ENCODE measurements at places on chromosomes 3 and 15. TPM values are rescaled to one million over a fixed set of nuclear protein-coding genes. Genes with fewer than 3 reads are reported as not detected.

- no peaks in the 10 kb centered on the region for H3K36me3 ChIP-seq
- H3K4me3 ChIP-seq: no peak overlapping the region
- H3K4me1 ChIP-seq: peaks cover 6% of the 10 kb centered on the region
- H3K27me3 ChIP-seq: no peaks in the 10 kb centered on the region
- no peak for DNase-seq
- H3K27ac ChIP-seq: no peak overlapping the region
These were observed 619.2 kb downstream of the NAALADL2 start for GRCh38 chr3:175478301-175478700.

GRCh38 chr3:189975391-189975990, 145.2 kb downstream of the P3H2 start:
- no peak overlapping the region for H3K27ac ChIP-seq
- DNase-seq: no peak
- H3K4me3 ChIP-seq: no peak overlapping the region
- H3K4me1 ChIP-seq: no peaks in the 10 kb centered on the region

DNA sequence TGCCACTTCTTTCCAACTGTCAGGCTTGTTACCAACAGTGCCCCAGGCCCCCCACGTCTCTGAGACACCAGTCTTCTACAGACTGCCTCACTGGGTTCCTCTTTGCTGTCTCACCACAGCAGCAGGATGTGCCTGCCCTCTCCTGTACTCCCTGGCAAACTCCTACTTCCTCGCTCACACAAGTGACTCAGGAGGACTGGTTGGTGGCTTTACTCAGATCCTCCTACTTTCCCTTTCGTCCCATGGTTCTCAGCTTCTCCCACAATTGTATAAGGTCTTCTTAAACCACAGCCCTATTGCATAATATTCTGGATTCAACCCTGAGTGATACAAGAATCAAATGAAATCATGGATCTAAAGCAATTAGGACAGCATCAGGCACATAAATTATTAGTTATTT, 246.6 kb upstream of the PROK2 start:
- H3K27ac ChIP-seq: no peak overlapping the region
- no peaks in the 10 kb centered on the region for H3K27me3 ChIP-seq
- H3K36me3 ChIP-seq: no peaks in the 10 kb centered on the region
- H3K4me1 ChIP-seq: no peaks in the 10 kb centered on the region

- DNase-seq: no peak
- H3K27ac ChIP-seq: peak overlapping the region; percentile 62
- no peaks in the 10 kb centered on the region for H3K27me3 ChIP-seq
- no peak overlapping the region for H3K4me3 ChIP-seq
- no peaks in the 10 kb centered on the region for H3K36me3 ChIP-seq
These were observed 113.8 kb downstream of the MBNL1 start for GRCh38 chr3:152382312-152383135.

DNA sequence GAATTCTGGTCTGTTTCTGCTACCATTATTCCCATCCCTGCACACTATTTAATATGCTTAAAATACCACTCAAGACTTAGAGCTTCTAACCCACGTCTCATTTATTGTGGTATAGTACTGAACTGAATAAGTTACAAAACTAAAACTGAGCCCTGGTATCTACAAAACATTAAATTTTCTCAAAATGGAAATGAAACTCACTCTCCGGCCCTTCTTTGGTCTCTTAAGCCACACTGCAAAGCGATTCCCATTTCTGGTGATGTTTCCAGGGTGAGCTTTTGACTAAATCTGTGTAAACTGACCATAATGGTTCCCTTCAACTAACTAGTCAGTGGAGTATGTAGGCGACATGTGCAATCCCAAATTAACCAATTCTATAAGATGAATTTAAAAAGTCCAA, 18.6 kb downstream of the KPNA4 start:
- no peak overlapping the region for H3K27ac ChIP-seq
- H3K27me3 ChIP-seq: no peaks in the 10 kb centered on the region
- no peaks in the 10 kb centered on the region for H3K36me3 ChIP-seq
- peaks cover 8% of the 10 kb centered on the region for H3K4me1 ChIP-seq
- H3K4me3 ChIP-seq: no peak overlapping the region
- no peak for DNase-seq

- H3K27me3 ChIP-seq: no peaks in the 10 kb centered on the region
- DNase-seq: peak; percentile 85
- H3K36me3 ChIP-seq: no peaks in the 10 kb centered on the region
- no peak overlapping the region for H3K27ac ChIP-seq
- peaks cover 7% of the 10 kb centered on the region for H3K4me1 ChIP-seq
These were observed 65.8 kb downstream of the MB21D2 start for GRCh38 chr3:192851821-192852372.

GRCh38 chr3:118412503-118412902, 622.1 kb downstream of the IGSF11 start:
- no peak overlapping the region for H3K27ac ChIP-seq
- DNase-seq: no peak
- H3K27me3 ChIP-seq: no peaks in the 10 kb centered on the region
- no peak overlapping the region for H3K4me3 ChIP-seq
- H3K4me1 ChIP-seq: no peaks in the 10 kb centered on the region

Gene SLC28A2
- total RNA-seq: not detected

Gene FAM227B
- total RNA-seq: 13.3 TPM

GRCh38 chr3:111723293-111724215, 128.4 kb upstream of the ZBED2 start:
- DNase-seq: no peak
- H3K27ac ChIP-seq: no peak overlapping the region
- H3K4me1 ChIP-seq: no peaks in the 10 kb centered on the region
- no peaks in the 10 kb centered on the region for H3K27me3 ChIP-seq

- H3K4me1 ChIP-seq: no peaks in the 10 kb centered on the region
- H3K27me3 ChIP-seq: no peaks in the 10 kb centered on the region
- no peak overlapping the region for H3K4me3 ChIP-seq
- no peak for DNase-seq
- no peaks in the 10 kb centered on the region for H3K36me3 ChIP-seq
- no peak overlapping the region for H3K27ac ChIP-seq
These were observed 123.8 kb downstream of the B3GALNT1 start for GRCh38 chr3:160981217-160981938.

DNA sequence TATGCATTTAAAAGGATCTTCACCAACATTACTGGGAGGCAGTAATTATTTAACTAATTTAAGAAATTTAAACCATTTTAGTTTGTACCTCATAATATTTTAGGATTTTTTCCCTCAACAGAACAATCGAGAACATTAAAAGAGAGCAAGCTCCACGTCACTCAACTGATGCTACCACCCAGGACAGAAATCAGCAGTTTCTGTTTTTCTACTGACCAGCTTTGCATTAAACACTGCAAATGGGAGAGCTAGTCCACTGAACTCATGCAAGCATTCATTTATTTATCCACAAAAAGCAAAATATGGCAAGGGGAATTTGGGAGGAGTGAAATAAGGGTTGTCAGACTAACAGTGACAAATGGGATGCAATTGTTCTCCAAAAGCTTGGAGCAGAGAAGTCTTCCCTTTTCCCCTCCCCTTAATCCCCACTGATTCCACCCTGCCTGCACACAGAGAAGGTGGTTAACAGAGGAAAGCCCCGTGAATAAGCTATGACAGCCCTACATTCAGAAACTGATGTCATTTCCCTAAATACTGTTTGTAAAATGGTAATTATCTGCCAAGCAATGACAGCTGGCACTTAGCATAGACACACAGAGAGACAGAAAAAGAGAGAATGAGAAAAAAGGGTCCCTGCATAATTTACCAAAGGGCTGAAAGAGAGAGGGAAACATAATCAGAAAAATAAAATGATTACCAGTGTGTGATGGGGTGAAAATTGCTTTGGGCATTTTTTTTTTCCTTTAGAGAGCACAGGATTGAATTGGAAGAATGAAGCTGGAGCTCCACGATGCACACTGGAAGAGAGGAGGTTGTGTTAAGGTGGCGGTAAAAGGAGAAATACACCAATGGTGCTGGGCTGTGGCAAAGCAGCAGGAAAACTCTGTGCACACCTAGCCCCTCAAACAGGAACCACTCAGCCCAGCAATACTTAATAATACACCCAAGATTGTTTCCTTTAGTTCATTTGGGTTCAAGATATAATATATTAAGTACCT, 777.4 kb downstream of the TUSC7 start:
- no peak overlapping the region for H3K27ac ChIP-seq
- H3K36me3 ChIP-seq: no peaks in the 10 kb centered on the region
- H3K4me1 ChIP-seq: no peaks in the 10 kb centered on the region

- H3K27ac ChIP-seq: no peak overlapping the region
- H3K4me3 ChIP-seq: no peak overlapping the region
- no peaks in the 10 kb centered on the region for H3K27me3 ChIP-seq
- no peaks in the 10 kb centered on the region for H3K36me3 ChIP-seq
- peaks cover 2% of the 10 kb centered on the region for H3K4me1 ChIP-seq
- DNase-seq: peak; percentile 25
These were observed 77.8 kb upstream of the GSK3B start for GRCh38 chr3:120172070-120172469.

GRCh38 chr3:67655364-67656121, 1.1 kb upstream of the SUCLG2 start:
- H3K4me3 ChIP-seq: peak overlapping the region; percentile 26
- peak; percentile 14 for DNase-seq
- H3K27ac ChIP-seq: no peak overlapping the region
- peaks cover 11% of the 10 kb centered on the region for H3K4me1 ChIP-seq

DNA sequence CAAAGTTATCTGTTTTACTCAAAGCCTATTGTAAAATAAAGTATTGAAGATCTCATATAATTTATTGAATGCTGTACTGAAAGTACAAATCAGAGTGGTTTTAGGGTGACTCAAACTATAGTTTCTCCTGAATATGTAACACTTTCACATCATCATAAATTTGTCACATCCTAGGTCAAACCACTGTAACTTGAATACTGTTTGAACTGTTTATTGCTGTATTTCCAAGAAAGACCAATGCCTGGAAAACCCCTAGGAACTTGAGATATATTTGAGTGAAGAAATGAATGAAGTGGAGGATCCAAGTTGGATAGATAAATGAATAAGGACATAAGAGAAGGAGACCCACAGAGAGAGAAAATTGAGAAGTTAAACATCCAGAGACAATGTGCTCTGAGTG, 348.2 kb downstream of the GRM7 start:
- H3K4me3 ChIP-seq: no peak overlapping the region
- no peaks in the 10 kb centered on the region for H3K27me3 ChIP-seq
- no peaks in the 10 kb centered on the region for H3K4me1 ChIP-seq
- no peak overlapping the region for H3K27ac ChIP-seq

- no peaks in the 10 kb centered on the region for H3K4me1 ChIP-seq
- DNase-seq: no peak
- no peaks in the 10 kb centered on the region for H3K27me3 ChIP-seq
- no peaks in the 10 kb centered on the region for H3K36me3 ChIP-seq
- no peak overlapping the region for H3K4me3 ChIP-seq
These were observed 307.8 kb upstream of the ARRDC4 start for GRCh38 chr15:97652700-97653167.

DNA sequence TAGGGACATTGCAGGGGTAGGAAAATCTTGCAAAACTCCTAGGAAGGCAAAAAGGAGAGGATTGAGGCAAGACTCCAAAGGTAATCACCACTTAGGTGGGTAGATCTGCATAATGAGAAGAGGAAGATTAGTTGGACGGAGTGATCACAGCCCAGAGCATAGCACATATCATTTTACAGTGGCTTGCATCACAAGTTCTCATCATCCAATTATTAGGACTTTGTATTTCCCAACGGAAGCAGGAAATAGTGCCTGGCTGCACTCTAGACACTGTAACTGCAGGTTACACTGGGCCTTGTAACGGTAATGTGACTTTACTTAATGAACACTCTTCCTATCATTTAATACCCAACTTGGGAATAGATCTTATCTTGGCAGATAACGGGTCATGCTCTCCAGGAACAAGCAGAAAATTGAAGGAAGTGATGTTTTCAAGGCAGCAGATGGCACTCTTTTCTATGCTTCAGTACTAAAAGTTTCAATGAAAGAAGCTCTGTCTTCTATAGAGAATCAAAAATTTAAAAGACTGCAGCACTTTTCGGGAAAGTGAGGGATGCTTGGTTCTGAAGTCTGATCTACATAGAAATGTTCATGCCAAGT, 101.9 kb upstream of the KCNMB2 start:
- no peak for DNase-seq
- no peak overlapping the region for H3K4me3 ChIP-seq
- no peaks in the 10 kb centered on the region for H3K27me3 ChIP-seq
- H3K36me3 ChIP-seq: no peaks in the 10 kb centered on the region
- no peaks in the 10 kb centered on the region for H3K4me1 ChIP-seq

Gene LSAMP
- 1.9 TPM for total RNA-seq

Gene CXCR6
- total RNA-seq: 2.1 TPM

Gene GOLGA8J
- 4.7 TPM for total RNA-seq

Gene EHD4
- total RNA-seq: 34.9 TPM

- H3K36me3 ChIP-seq: no peaks in the 10 kb centered on the region
- no peaks in the 10 kb centered on the region for H3K4me1 ChIP-seq
- H3K27me3 ChIP-seq: no peaks in the 10 kb centered on the region
- H3K4me3 ChIP-seq: no peak overlapping the region
- no peak overlapping the region for H3K27ac ChIP-seq
- DNase-seq: no peak
These were observed 5.5 kb upstream of the ZNF662 start for GRCh38 chr3:42900226-42901072.

Gene ASB14
- not detected for total RNA-seq

GRCh38 chr3:69199942-69200341, 77.5 kb upstream of the LMOD3 start:
- H3K27me3 ChIP-seq: no peaks in the 10 kb centered on the region
- H3K4me3 ChIP-seq: no peak overlapping the region
- H3K36me3 ChIP-seq: peaks cover 11% of the 10 kb centered on the region
- H3K27ac ChIP-seq: peak overlapping the region; percentile 67
- DNase-seq: no peak
- peaks cover 20% of the 10 kb centered on the region for H3K4me1 ChIP-seq

Gene RETNLB
- total RNA-seq: not detected

Gene HIGD2B
- not detected for total RNA-seq

DNA sequence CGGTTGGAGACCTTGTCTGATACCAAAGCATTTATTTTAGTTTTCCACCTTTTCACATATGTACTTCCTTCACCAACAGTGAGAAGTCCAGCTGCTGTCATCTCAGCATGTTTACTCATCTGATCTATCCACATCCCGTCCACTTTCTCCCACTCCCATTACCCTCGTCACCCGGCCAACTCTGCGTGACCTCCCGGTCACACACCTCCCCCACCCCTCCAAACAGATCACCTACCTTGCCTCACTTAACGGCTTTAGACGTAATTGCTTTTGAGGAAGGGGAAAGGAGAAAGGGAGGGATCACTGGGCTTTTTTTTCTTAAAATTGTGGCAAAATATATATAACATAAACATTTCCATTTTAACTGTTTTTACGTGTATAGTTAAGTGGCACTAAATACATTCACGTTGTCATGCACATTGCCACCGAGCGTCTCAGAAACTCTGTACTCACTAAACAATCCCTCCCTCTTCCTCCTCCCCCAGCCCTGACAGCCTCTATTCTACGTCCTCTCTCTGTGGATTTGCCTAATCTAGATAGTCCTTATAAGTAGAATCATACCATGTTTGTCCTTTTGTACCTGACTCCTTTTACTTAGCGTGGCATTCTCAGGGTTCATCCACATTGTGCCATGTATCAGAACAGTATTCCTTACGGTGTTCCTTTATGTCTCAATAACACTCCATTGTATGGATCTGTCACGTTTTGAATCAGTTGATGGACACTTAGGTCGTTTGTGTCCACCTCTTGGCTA, 67.2 kb downstream of the LMLN start:
- no peaks in the 10 kb centered on the region for H3K27me3 ChIP-seq
- H3K4me3 ChIP-seq: no peak overlapping the region
- no peak overlapping the region for H3K27ac ChIP-seq
- H3K36me3 ChIP-seq: peaks cover 8% of the 10 kb centered on the region
- DNase-seq: no peak
- H3K4me1 ChIP-seq: no peaks in the 10 kb centered on the region

GRCh38 chr15:72685301-72685924, 569 bp downstream of the HIGD2B start:
- H3K4me1 ChIP-seq: peaks cover 13% of the 10 kb centered on the region
- peak overlapping the region; percentile 95 for H3K27ac ChIP-seq
- no peaks in the 10 kb centered on the region for H3K36me3 ChIP-seq
- H3K27me3 ChIP-seq: no peaks in the 10 kb centered on the region

Gene CHRM5
- total RNA-seq: not detected

All from thyroid gland (tissue), 4 donors.